ENCODE measurements at places on chromosomes 7 and 10.

- DNase-seq, result no peak
Observed at GRCh38 chr7:69617364-69617763, 19.1 kb downstream of the AUTS2 start.

DNA sequence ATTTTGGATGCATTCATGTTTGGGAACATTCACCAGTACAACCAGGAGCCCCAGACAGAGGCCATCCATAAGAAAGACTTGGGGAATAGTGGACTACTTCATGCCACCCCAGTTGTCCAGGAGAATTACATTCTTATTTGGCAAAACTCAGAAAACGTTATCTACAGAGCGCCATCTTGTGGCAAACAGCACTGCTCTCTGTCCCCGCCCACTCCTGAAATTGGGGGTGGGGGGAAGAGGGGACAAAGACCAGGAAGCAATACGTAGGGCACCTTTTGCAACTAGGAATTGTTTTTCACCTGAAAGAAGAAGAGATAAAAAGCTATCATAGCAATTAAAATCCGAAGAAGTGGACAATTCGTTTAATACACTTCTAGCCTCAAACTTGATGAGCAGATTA is 134.6 kb upstream of the MGMT start:
- no peak for DNase-seq

GRCh38 chr7:139049111-139049510 is 13.3 kb upstream of the ZC3HAV1L start:
- no peak for DNase-seq

DNA sequence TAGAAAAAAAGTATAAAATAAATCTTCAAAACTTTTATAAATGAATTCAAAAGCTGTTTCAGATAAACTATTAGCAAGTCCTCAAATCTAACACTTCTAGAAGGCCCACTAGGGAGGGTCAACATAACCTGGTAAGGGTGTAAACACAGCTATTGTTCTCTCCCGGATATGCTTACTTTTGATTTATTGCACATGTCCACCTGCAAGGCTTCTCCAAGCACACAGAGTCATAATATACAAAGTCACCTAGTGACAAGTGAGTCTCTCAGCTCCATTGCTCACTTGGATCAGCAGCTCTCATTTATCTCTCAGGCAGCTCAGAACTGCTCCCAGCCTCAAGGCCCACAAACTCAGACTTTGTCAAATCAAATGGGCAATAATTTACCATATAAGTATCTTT is 44.0 kb upstream of the COL1A2 start:
- DNase-seq, result no peak

- no peak for DNase-seq
Observed at GRCh38 chr10:61992059-61992460, 90.6 kb downstream of the ARID5B start.

GRCh38 chr10:129969184-129969910 is 5.3 kb upstream of the EBF3 start:
- no peak for DNase-seq

DNA sequence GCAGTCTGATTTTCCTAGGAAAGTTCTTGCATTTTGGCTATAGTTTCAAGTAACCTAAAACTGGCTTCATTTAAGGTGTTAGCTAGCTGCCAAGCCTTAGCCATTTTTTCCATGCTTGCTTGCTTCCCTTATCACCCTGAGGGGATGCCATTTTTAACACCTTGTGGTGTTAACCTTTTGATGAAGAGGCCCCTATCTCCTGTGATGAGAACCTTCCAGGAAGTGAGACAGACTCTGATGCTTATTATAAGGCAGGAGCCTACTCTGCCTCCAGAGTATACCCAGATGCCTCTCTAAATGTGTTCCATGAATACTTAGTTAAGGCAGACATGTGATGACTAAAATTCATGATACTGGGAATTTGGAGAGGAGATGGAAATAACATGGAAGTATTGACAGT is 4.9 kb upstream of the VWA2 start:
- no peak for DNase-seq

GRCh38 chr7:78770422-78771410 is 682.8 kb downstream of the MAGI2 start:
- DNase-seq, result no peak

- no peak for DNase-seq
Observed at GRCh38 chr10:129978322-129978721, 14.2 kb upstream of the EBF3 start.

DNA sequence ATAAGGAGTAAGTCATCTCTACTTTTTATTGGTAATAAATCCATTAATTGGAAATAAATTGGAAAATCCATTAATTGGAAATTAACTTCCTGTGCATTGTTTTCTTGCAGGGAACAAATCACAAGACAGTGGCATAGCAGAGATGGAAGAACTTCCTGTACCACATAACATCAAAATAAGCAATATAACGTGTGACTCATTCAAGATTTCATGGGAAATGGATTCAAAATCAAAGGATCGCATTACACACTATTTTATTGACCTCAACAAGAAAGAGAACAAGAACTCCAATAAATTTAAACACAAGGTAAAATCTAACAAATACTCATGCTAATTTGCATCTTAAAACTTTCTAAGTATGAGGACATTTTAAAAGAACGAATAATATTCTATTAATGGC is 57.8 kb downstream of the PHYHIPL start:
- DNase-seq, result no peak

DNA sequence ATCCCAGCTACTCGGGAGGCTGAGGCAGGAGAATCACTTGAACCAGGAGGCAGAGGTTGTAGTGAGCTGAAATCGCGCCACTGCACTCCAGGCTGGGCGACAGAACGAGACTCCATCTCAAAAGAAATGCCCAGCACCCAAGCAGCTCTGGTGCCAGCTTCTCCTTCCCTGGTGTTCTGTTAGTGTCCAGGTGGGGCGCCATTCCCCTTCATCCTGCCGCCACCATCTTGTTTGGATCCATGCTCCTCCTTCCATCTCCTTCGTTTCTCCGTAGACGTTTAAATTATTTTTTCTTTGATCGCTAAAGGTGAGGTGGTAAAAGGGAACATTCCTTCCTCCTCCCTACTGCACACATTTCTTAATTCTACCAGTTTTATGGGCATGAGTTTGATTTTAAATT is 30.3 kb downstream of the PROSER2 start:
- DNase-seq, result no peak

All from stimulated activated CD8-positive, alpha-beta memory T cell treated with anti-CD3 and anti-CD28 coated beads, Interleukin-7, amount 100 ng/mL, for 4 hours (primary cell).